ENCODE measurements at places on chromosomes 6 and 20.

DNA sequence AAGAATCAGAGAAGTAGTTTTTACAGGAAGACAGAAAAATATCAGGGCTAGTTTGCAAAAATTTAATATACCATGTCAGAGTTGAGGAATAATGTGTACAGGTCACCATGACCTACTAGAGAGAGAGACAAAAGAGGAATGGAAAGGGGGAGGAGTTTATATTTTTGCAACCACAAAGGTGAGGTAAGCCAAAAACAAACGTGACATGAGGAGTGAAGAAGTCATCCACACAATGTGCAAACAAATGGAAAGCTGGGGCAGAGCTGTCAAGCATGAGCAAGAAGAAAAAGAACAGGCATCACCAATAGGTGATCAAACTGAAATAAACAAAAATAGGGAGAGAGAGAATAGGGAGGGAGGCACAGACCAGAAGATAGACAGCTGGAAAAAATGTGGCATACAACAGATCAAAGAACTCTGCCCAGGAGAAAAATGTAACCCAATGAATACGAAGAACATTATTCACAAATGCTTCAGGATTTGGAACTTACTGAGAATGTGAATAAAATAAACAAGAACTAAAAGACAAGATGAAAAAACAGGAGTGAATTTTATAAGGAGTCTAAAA is 15.5 kb downstream of the RARS2 start:
- DNase-seq = peak; percentile 11

DNA sequence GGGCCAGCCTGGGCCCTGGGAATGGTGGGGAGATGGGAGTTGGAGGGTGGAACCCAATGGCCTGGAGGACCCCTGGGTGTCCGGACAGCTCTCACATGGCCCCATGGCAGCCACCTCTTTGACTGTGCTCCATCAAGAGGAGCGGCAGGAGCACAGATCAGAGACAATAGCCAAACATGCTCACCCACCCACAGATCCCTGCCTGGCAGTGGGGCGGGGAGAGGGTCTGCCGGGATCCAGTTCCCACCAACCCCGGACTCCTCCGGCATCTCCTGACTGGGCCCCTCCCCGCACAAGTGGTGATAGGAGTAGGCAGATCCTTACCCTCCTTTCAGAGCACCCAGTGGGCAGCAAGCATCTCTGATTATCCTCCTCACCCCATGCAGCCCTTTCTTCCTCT is 31.9 kb upstream of the MRPS18A start:
- no peak for DNase-seq

GRCh38 chr6:166313255-166314070 is 5.3 kb upstream of the PRR18 start:
- DNase-seq = peak; percentile 59

DNA sequence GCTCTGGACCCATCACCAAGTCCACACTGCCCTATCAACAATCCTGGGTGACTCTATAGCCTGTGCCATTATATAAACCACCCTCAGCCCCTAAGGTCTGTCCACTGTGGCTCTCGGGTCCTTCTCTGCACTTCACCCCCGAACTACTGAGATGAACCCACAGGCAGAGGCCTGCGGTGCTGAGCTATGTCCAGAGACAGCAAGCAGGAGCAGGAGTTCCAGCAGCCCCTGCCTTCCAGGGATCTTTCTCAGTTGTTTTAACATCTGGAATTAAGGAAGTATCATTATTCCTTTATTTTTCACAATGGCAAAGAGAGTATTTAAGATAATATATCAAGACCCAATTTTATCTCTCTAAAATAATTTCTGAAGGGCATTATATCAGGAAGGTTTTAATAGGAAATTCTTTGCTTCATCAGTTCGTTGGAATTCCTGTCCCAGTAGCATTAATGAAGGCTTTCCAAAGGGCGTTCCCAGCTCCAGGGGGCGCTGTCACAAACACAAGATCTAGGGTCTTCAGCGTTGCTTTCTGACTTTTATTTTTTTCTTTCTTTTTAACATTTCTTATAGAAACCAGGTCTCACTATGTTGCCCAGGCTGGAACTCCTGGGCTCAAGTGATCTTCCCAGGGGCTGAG is 27.3 kb downstream of the RRBP1 start:
- DNase-seq = no peak

DNA sequence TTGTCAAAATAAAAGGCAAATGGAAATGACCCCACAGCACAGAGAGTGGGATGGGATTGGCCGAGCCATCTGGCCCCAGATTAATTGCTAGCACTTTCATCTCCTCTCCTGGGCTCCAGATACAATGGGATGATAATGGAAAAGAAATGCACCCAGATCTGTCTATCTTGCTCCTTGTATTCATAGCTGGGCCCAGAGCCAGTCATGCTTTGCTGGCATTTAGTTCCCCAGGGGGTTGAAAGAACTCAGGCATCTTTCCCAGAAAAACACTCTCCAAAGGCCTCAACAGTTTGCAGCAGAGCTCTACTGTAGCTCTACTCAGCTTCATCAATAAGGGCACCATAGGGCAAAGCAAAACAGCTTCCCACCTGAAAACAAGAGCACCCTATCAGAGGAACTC is 116.0 kb upstream of the FOXA2 start:
- DNase-seq = no peak

DNA sequence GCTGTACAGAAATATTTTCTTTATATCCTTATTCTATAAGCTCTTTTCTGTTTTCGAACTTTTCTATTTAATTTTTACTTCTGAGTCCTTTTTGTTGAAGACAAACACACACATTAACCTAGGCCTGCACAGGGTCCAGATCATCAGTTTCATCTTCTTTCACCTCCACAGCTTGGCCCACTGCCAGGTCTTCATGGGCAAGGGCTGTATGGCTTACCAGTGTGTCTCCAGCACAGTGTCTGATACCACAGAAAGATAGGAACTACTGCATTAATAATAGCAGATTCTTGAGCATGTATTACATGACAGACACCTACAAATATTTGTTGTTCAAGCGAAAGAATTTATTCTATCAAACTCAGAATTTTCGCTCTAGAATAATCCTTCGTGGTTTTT is 24.4 kb downstream of the QKI start:
- DNase-seq = peak; percentile 55

- no peak for DNase-seq
Measured at GRCh38 chr6:10719964-10720264, 3.0 kb upstream of the TMEM14C start.

GRCh38 chr6:1325461-1326309 is 13.8 kb downstream of the FOXQ1 start:
- no peak for DNase-seq

DNA sequence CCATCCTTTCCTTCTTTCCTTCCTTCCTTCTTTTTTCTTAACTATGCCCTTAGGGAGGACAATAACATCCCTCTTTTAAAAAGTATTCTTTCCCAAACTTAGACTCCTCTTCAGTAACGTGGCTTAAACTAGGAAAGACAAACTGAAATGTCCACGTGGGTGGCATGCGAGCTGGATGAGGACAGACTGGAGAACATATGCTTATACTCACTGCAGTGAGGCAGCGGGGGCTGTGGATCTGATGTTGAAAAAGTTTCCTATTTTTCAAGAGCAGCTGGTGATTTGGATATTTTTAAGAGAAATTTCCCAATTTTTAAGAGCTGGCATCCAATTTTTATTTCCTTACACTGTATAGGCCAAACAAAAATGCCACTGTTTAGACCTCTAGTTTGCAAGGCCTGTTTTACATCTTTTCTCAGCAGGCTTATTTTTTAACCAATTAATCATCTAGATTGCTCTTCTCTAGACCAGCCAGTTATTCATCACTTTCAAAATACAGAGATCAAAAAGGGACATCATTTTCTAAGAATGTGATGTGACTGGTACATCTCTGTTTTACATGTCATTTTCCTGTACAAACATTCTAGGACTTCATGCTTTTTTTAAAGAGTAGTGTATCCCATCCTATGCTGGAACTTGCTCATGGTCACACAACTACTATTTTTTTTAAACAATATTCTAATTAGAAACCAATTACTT is 226.5 kb downstream of the BTBD9 start:
- DNase-seq = no peak

DNA sequence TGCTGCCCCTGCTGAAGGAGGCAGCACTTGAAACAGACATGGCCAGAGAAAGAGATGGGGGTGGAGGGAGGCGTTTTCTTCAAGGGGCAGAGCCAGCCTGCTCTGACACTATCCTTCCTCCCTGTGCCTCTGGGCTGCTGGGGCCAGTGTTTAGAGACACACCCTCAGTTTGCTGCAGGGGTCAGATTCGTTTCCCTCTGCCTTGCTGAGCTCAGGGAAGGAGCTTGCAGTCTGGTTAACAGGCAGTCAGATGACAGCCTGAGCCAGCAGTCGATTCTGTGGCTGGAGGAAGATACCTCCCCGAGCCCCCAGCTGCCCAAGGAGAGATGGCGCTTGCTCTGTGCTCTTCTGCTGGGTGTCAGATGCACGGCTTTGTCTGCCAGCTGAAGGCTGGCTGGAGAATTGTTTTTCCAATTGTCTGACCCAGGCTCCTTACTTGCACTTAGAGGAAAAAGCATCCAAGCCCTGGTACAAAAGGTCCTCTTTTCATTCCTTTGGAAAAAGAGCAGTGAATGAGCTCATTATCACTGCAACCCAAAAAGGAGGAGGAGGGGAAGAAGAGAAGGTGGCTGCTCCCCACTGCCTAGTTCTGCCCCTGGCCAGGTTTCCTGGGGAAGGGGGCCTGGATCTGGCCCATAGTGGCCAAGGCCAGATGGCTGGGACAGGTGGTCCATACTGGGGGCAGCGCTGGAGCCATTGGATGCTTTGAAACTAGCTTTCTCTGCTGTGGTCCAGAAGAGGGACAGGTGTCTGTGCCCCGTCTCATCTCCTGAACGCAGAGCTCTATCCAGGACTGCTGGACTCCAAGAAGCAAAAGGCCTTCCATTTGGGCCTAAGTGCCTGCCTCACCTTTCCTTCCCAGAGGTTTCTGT is 88.2 kb downstream of the TCP11 start:
- peak; percentile 23 for DNase-seq

GRCh38 chr20:37192137-37192854 is 12.9 kb upstream of the MROH8 start:
- peak; percentile 66 for DNase-seq

GRCh38 chr20:36572701-36573102 is 695 bp upstream of the TGIF2 start:
- peak; percentile 69 for DNase-seq

- DNase-seq = no peak
Measured at GRCh38 chr20:19161336-19161735, 51.1 kb upstream of the SLC24A3 start.

- no peak for DNase-seq
Measured at GRCh38 chr6:155436981-155437749, 18.5 kb downstream of the NOX3 start.

GRCh38 chr6:149228311-149228955 is 89.1 kb upstream of the TAB2 start:
- no peak for DNase-seq

- DNase-seq = peak; percentile 54
Measured at GRCh38 chr6:2353412-2354137, 108.2 kb upstream of the GMDS start.

DNA sequence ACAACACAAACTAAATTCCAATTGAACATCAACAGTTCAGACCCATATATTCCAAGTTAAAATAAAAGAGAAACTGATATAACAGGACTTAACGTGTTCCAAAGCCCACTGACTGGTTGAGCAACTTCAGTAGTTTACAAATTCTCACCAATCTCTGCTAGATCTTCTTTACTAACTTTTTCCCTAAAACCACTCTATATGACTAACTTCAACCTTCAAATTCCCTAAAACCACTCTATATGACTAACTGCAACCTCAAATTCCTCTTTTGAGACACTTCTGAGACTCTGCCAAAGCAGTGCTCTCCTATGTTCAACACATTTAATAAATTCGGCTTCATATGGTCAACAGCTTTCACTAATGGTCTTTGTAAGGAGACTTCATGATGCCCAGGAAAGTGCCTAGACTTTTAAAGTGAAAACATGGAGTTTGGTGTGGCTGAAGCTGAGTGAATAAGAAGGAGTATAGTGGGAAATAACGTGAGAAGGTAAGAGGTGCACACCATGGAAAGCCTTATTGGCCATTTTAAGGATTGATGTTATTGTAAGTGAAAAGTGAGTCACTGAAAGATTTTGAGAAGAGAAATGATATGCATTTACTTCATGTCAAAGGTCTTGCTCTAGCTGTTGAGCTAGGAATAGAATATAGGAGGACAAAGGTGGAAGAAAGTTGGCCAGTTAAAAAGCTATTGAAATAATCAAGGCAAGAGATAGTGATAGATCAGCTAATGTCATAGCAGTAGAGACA is 134.0 kb upstream of the HCRTR2 start:
- no peak for DNase-seq

DNA sequence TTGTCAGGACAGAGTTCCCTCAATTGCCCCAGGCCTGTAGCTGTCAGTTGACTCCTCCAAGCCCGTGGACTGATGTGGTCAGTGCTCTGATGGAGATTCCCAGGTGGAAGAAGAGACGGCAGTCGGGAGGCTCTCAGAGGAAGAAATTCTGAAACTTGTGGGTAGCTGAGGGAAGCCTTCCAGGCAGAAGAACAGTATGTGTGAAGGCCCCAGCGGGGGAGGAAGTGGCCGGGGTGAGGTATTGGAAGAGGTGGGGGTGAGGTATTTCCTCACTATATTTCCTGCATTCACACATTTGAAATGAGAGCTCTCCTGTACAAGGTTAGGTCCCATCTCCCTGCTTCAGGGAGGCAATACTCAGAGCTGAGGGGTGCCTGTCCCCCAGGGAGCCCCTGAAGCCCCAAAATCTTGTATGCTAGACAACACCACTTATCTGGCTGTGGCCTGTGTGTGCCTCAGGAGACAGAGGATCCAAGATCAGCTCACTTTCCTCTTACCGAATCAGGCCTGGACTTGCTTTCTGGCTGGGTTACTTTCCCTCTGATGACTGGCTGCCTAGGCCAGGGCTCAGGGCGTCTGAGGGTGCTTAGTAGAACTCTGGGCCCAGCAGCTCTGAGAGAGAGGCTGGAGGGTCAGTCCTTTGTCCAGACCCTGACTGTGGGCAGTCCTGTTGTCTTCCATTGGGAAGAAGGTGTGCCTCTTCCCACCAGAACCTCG is 49.3 kb upstream of the MYL9 start:
- DNase-seq = peak; percentile 69

DNA sequence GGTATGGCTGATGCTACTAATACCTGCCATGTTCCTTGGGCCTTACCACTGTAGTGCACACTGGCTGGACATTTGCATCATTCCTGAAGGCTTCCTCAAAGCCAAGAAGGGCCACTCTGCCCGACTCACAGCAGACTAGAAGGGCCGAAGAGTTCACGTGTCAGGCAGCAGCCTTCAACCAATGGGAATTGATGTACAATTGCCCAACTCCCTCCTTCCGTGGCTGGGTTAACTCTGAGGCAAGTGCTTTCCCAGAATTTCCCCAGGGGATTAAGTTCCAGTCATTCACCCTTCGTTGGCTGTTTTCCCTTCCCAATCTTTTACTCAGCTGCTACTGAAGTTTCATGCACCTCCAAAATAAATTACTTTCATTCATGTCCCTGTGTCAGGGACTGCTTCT is 29.8 kb downstream of the PSMB9 start:
- no peak for DNase-seq

DNA sequence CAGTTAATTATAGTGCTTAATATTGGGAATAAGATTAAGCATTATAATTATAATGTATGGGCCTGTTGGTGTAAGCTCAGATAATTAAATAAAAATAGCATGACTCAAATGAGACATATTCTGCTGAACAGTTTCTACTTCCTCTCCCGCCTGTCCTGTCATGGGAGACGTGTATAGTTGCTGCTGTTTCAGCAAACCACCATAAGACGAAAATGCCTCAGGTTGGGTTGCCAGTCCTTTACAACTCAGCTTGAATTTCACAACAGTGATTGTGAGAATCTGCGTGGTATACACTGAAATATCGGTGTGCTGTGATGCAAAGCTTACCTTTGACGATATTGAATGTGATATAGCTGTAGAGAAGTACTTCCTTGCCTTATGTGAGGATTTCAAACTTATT is 99.5 kb downstream of the POPDC3 start:
- no peak for DNase-seq
